Activated CD4-positive, alpha-beta T cell treated with anti-CD3 and anti-CD28 coated beads for 1 hour (primary cell): ENCODE measurements at places on chromosomes 16 and 17.

DNA sequence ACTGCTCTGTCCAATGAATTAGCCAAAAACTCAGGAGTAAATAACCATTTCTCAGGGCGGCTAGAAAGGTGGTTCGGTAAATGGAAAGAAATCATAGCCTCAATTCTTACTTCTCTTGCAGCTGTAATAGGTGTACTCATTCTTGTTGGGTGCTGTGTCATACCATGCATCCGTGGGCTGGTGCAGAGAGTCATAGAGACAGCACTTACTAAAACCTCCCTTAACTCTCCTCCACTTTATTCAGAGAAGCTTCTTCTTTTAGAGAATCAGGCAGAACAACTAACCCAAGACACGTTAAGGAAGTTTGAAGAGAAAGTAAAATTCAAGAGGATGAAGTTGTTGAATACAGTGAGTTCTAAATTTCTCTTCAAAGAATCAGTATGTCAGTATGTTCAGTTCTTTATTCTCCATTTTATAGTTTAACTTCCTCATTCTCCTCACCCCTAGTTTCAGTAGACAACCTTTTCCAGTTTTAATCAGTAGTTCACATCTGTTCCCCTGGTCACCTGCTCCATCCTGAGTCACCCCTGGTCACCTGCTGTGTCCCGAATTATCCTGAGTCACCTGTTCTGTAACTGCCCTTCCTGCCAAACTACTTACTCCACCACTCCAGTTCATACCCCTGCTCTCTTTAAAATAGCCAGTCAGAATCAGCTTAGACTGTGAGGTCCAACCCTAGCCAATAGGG is 85.9 kb downstream of the EMP2 start:
- no peak for DNase-seq

DNA sequence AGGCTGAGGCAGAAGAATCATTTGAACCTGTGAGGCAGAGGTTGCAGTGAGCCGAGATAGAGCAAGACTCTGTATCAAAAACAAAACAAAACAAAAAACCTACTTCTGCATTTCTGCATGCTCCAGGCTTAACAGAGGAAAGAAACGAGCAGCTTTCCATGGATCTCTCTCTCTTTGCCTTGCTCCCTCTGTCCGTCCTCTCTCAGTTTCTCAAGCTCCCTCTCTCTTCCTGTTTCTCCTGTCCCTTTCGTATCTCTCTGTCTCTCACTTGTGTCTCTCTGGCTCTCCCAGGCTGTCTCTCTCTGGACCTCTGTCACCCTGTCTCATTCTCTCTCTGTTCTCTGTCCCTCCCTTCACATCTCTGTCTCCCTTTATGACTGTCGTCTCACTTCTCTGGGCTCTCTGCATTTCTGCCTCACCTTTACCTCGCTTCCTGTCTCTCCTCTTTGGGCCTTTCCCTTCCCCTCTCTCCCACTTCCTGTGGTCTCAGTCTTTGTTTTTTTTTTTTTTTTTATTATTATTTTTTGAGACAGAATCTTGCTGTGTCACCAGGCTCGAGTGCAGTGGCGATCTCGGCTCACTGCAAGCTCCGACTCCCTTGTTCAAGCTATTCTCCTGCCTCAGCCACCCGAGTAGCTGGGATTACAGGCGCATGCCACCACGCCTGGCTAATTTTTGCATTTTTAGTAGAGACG is 4.1 kb upstream of the PITPNA start:
- DNase-seq = no peak

- no peak for DNase-seq
Measured at GRCh38 chr17:36545077-36545464, 352 bp downstream of the GGNBP2 start.

GRCh38 chr16:55569025-55569424 is 2.5 kb downstream of the CAPNS2 start:
- DNase-seq = no peak

DNA sequence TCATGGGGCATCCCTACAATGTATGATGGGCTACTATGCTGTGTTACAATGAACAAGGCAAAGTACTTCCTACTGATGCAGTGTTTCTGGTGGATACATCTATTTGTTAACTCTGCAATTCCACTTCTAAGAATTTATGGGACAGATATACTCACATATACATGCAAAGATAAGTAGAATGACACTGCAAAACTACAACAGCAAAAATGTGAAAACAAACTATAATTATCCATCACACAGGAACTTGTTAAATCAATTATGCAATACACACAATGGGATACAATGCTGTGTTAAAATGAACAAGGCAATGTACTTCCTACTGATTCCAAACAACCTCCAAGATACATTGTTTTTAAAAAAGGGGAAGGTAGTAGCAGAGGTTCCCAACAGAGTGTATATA is 3.2 kb downstream of the DDX52 start:
- DNase-seq = no peak

DNA sequence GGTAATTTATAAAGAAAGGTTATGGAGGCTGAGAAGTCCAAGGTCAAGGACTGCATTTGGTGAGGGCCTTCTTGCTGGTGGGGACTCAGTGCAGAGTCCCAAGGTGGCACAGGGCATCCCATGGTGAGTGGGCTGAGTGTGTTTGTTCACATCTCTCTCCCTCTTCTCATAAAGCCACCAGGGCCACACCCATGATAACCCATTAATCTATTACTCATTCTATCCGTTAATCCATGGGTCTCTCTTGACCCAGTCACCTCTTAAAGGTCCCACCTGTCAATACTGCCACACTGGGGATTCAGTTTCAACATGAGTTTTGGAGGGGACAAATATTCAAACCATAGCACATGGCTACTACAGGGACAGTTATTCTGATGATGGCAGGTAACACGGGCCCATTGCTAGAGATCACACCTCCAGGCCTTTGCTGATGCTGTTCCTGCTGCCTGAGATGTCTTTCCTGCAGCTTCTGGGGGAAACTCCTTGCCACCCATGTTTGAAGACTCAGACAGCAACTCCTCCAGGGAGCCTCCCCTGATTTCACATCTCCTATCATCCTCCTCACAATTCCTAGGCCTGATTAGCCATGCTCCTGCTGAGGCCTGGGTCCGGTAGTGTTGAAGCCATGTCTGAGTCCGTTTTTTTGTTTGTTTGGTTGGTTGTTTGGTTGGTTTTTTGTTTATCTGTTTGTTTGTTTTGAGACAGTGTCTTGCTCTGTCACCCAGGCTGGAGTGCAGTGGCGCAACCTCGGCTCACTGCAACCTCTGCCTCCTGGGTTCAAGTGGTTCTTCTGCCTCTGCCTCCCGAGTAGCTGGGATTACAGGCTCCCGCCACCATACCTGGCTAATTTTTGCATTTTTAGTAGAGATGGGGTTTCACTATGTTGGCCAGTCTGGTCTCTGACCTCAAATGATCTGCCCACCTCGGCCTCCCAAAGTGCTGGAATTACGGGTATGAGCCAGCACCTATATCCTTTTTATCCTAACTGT is 16.1 kb downstream of the SOCS1 start:
- no peak for DNase-seq

DNA sequence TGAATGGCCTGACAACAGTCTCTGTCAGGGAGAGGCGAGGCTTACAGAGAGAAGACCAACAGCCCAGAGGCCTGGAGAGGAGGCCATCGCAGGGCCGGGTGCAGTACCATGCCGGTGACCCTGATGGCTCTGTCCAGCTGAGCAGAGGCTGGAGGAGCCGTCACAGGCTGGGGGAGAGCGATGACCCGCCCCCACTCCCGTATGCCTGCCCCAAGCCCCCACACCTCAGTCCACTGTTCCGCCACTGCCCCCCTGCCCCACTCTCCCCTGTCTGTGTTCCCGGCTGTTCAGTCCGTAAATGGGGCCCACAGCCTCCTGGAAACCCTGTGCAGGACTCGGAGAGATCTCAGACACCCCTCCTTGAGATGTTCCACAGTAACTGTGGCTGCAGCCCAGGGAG is 12.8 kb upstream of the FAM83G start:
- DNase-seq = no peak

GRCh38 chr16:70586731-70587130 is 59.6 kb upstream of the IL34 start:
- no peak for DNase-seq

DNA sequence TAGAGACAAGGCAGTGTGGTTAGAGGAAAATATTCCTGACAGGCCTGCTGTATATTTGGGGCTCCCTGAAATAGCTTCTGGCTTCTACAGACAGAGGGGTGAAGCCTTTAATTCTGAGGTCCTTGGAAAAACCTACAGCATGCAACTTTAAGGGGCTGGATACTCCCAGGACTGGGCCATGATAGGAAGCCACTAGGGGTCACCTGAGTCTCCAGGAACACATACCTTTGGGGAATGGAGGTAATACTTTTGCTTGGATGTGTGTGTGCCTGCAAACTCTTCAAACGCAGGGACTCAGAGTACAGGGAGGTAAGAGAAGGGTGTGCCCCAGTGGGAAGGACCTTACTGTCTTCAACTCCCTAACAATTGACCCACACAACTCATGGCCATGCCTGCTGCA is 4.1 kb downstream of the ASIC2 start:
- DNase-seq = no peak

DNA sequence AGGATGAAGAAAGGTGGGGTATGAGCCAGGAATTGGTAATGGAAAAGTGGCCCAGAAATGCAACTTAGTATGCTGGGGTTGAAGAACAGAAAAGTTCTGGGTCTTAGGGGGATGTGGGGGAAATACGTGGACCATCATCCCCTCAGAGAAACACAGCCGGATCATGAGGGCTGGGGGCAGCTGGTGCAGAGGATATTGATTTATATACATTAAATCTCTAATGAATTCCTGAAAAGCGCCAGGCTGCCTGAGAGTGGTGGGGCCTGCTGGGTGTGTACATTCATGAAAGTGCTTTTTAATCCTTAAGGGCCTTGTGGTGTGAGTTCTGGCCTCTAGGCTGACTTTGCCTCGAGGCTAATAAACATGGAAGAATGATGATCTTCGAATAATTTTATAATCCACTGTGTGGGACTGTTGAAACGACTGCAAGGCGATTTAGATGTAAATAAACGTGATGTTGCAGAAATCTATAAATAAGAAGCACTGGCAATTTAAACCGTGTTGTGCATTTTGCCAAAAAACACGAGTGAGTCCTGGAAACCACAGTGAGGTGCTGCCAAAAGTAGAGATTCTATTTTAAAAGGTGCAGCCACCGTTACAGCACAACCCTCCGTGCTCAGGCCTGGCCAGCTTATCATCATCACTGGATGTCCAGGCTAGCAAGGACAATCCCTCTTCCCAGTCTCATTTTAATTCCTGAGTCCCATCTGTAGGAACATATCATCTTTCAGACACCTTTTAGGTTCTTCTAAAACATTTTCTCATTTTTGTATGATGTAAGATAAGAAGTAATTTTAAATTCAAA is 32.1 kb downstream of the PRKAR1A start:
- no peak for DNase-seq

- no peak for DNase-seq
Measured at GRCh38 chr17:64178011-64178825, 48.3 kb upstream of the ERN1 start.

DNA sequence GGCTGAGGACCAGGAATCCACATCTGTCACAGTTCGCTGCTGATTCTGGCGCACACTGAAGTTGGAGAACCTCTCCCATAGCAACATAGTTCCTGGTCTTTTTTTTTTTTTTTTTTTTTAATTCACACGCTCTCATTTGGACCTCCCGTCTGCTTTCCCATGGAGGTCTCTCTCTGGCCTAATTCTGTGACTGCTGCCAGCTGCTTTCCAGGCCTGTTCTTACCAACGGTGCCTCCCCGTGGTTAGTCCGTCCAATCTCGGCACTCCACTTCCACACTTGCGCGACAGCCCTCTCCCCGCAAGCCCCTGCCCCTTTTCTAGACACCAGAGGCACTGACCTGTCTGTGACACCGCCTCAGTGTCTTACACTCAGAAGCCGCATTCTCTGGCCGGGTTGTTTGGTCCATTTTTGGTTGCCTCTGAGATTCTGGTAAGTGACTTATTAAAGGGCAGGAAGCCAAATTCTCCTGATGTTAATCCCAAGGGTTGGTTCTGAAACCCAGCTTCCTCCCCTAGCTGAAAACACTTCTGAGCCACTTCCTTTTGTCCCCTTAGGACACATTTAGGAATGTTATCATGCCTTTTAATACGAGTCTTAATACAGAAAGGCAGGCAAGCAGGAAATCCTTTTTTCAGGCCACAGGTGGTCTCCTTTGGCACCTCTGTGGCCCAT is 1.1 kb upstream of the AKTIP start:
- peak; percentile 19 for DNase-seq

DNA sequence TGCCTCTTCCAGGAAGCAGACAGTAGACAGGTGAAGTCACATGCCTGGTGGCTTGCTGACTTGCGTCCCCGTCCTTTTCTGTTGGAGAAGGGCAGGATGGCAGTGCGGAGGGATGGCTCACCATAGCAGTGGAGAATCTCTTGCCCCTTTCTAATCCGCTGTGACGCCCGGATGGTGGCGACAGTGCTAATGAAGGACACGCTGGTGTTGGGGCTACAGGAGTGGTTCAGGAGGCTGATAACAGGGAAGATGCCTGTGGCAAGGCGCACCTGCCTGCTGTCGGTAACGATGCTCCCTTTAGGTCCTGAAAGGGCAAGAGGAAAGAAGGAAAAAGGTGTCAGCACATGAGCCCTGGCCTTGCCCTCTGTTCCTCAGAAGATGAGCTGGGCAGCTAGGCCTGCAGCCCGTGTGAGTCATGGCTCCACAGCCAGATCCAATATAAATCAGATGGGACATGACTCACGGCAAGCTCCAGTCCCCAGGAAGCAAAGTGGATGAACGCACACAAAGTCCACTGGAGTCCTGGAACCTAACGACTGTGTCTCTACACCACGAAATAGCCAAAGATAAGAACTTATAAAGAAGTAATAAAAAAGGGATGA is 25.5 kb downstream of the SERPINF1 start:
- no peak for DNase-seq

DNA sequence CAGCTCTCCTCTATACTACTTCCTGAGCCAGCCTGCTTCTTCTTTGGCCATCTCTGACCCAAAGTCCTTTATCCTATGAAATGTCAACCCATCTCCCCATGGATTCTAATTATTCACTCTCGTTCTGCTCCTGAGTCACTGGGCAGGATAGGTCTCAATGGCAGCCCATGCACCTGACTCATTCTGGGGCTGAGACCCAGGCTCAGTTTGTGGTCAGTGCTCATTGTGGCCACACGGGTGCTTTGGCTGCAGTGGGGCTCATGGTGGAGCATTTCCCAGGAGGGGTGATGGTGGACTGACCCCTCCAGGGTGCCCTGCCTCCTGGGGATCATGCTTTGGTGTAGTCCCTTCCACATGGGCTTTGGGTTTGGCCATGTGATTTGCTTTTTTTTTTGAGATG is 154.8 kb upstream of the WSCD1 start:
- no peak for DNase-seq
